ENCODE measurements at places on chromosomes 7 and 10.

GRCh38 chr10:95327367-95327766, 36.6 kb upstream of the PDLIM1 start:
- no peak for DNase-seq

DNA sequence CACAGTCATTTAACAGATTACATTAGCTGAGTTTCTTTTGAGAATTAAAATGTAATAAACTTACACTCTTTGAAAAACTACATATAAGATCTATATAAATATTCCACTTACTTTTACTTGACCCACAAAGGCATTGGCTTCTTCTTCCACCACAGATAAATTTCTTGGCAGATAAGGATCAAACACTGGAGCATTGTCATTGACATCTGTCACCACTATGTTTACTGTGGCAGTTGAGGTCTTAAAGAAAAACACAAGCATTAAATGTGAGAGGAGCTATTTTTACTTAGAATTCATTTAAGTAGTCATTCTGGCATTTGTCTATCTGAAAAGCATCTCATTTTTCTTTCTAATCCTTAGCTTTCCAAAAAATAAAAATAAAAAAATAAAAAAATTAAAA, 734.4 kb downstream of the PCDH15 start:
- no peak for DNase-seq

GRCh38 chr7:30596014-30596641, 1.4 kb downstream of the GARS1 start:
- DNase-seq: no peak

DNA sequence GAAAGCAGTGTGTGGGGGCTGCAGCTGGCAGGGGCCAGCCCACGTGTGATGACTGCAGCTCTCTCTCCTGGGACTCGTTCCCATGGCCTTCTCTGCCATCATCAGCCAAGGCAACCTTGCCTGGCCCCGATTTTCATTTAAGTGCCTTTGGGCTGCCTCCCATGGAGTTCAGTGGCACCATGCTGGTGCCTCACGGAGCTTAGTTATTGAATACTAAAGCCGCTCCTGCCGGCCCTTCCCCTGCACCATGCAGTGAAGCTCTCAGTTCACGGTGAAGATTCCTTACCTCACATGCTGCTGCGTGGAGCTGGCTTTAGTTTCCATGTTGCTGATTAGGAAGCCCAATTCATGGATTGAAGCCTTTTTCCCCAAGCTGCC, 141.5 kb upstream of the EEPD1 start:
- DNase-seq: no peak

- no peak for DNase-seq
Observed at GRCh38 chr10:11881030-11881476, 57.9 kb downstream of the PROSER2 start.

DNA sequence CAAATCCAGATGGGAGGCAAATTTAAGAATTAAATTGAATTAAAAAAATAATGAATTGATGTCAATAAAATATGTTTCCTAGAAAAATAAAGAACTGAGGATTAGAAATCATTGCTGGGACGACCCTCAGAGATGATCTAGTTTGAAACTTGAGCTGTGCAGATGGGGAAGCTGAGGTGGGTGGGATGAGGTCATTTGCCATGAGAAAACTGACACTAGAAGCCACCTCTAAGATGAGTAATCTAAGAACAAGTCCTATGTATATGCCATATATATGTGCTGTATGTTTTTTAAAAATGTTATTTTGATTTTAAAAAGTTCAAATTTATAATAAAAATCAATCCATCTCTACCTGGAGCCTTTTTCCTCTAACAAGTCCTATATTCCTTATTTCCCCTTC, 135.7 kb downstream of the RSU1 start:
- no peak for DNase-seq

DNA sequence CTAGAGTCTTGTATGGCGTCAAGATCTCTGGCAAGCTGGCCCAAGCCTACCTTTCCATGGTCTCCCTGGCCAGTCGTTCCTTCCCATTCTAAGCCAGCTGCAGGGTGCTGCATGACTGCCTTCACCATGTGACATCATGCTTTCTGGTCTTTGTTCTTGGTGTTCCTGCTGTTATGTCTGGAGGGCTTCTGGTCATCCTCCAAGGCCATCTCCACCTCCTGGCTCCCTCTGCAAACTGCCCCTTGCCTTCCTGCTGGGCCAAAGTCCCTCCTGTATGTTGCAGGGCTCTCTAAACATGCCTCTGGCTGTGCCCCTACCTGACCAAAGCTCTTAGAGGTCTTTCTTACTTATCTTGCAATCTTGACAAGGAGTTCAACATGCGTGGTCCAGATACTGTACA, 44.4 kb upstream of the SHH start:
- no peak for DNase-seq

GRCh38 chr7:105224884-105225651, 163.7 kb downstream of the SRPK2 start:
- DNase-seq: no peak

DNA sequence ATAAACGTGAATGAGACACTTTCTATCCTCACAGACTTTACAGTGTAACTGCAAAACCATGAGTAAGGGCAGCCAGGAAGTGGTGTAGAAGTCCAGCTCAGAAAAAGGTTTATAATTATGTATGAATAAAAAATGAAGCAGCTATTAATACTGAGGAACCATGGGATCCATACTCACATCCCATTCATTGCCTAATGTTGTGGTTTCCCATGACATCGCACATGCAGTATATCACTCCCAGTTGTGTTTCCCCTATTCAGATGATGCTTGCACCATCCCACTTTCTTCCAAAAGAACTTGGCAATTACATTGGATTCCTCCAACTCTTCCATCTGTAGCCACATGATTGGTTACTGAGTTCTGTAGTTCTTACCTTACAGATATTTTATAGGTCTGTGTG, 74.5 kb upstream of the SEMA3D start:
- no peak for DNase-seq

DNA sequence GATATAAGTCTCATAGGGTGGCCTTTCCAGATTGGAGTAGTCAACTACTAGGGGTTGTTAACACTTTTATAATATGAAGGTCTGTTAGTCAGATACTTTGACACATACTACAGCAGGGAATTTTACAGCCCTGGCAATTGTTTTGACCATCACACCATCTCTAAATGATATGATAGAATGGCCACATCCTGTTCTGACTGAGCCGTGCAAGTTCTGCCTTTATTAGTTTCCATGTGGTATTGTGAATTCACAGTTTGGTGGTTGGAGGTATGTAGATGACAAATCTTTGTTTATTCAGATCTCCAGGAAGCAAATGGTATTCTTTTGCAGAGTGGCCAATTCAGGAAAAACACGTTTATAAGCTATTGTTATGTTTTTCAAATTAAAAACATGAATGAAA, 83.0 kb downstream of the NRG3 start:
- DNase-seq: no peak

DNA sequence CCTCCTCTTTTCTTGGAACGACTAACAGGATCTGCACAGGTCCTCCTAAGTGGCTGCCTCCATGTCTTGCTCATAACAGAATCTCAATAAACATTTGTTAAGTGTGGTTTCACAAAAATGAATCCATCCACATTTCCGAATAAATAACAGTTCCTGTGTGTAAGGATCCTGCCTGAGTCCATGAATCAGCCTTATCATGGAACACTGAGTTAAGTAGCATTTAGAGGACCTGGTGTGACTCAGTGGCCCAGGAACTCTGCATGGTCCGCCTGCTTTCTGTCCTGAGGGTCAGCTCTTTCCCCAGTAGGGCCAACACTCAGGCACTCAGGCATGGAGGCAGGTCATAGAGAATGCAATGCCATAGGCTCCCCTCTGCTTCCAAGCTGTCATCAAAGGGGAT, 15.8 kb upstream of the C10orf90 start:
- no peak for DNase-seq

GRCh38 chr10:17153321-17153720, 23.7 kb upstream of the CUBN start:
- DNase-seq: no peak

GRCh38 chr7:50368366-50368765, 63.9 kb downstream of the IKZF1 start:
- no peak for DNase-seq

DNA sequence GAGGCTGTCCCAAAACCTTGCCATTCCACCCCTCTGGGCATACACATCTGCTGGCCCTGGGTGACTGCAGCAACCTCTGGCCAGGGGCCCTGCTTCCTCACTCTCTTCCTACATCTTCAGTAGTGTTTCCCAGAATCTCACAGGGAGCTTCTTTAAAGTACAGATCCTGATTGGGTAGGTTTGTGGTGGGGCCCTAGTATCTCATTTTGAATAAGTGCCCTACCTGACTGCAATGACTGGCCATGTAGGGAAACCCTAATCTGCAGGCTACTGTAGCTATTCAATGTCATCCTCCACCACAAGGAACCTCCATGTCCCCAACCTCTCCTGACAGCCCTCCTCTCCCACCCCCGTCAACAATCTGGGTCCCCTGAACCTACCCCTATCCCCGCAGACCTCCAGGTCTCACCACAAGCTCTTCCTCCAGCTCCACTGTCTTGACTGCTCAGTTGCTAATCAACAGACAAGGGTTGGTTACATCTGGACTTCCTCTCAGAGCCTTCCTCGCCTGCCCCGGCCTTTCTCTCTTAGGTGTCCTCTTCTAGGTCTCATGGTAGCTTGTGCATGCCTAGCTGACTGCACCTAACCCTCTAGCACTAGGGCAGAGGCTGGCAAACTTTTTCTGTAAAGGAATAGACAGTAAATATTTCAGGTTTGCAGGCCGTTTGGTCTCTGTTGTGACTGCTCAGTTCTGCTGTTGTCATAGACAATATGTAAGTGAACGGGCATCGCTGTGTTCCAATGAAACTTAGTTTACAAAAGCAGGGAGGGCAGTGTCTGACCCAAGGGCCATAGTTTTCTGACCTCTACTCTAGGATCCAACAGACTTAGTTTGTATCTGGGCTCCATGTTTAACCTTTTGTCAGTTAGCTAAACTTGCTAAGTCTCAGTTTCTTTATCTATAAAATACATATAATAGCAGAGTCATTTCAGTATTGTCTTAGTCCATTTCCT, 121.1 kb downstream of the AOAH start:
- DNase-seq: no peak

- no peak for DNase-seq
Observed at GRCh38 chr10:122441961-122442360, 12.5 kb upstream of the ARMS2 start.

GRCh38 chr10:127127822-127128221, 68.6 kb downstream of the INSYN2A start:
- DNase-seq: no peak

- no peak for DNase-seq
Observed at GRCh38 chr7:38512704-38513103, 118.5 kb downstream of the AMPH start.

GRCh38 chr7:2730846-2731770, 43.1 kb downstream of the AMZ1 start:
- DNase-seq: no peak

GRCh38 chr7:6167587-6168476, 104.6 kb downstream of the CYTH3 start:
- no peak for DNase-seq

GRCh38 chr10:107790271-107790670, 625.8 kb upstream of the SORCS1 start:
- no peak for DNase-seq

DNA sequence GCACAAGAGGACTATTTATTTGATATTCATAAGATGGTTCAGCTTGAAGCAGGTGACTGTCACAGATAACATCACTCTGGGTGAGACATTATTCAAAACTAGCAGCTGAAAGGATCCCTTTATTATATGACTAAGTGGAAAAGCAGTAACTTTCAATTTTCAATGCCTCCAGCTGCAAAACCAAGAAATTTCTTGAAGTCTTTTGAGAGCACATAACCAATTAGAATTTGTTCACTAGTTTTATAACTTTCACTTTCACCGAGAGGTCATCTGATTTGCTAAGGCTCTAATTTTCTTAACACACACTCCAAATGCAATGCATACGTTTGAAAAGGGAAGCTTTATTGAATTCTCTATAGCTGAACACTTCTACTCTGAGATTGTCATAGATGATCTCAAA, 88.6 kb upstream of the KLF14 start:
- no peak for DNase-seq

- DNase-seq: no peak
Observed at GRCh38 chr7:132456418-132456817, 119.9 kb downstream of the PLXNA4 start.

- no peak for DNase-seq
Observed at GRCh38 chr7:153523320-153524015, 528.7 kb upstream of the DPP6 start.

- DNase-seq: no peak
Observed at GRCh38 chr7:107501593-107501992, 31.7 kb downstream of the GPR22 start.

DNA sequence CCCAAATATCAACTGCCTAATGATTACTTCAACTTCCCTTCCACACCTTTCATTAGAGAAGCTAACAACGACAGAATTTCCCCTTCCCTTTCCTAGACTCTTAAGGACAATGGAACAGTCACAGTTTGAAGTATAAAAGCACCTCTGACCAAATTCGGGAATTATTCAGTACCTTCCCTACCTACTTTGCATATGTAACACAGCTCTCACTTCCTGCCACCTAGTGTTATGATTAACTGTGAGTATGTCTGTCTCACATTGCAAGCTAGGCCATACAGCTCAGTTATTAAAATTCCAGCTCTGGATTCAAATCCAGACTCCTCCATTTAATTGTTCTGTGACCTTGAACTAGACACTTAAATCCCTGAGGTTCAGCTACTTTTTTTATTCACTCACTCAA, 44.8 kb upstream of the HPSE2 start:
- DNase-seq: no peak

DNA sequence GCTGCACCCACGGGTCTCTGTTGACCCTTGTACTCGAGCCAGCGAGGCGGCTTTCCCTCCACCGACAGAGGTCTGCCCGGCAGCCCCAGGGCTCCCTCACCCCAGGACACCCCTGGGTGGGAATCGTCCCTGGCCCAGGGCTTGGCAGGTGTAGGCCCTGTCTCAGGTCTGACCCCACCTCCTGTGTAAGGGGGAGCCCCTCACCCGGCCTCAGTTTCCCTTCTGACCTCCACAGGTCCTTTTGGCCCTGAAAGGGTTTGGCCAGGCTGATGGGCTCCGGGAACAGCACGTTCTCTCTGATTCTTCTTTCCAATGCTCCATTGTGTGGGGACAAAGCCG, 25.0 kb upstream of the ELFN1 start:
- DNase-seq: no peak

- no peak for DNase-seq
Observed at GRCh38 chr7:1535701-1536454, 5.4 kb downstream of the MAFK start.

DNA sequence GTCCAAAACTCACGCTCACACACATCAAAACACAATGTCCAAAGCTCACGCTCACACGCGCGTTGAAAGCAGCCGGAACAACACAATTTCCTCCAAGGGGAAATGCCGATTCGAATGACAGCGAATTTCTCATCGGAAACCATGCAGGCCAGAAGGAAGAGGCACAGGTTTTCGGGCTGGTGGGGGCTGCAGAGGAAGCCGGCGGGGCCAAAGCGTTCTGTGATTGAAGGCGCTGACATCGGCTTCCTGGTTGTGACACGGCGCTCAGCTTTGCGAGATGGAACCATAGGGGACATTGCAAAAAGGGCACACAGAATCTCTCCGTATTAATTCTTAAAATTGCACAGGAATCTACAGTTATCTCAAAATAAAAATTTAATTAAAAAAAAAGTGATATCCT, 61.3 kb downstream of the FOXL3 start:
- no peak for DNase-seq

Data from activated CD8-positive, alpha-beta memory T cell treated with anti-CD3 and anti-CD28 coated beads for 1 hour (primary cell).